ENCODE measurements at places on chromosomes 7 and 10.

- peak; percentile 100 for DNase-seq
These were observed 135.3 kb downstream of the KIAA1217 start for GRCh38 chr10:24344279-24344678.

- no peak for DNase-seq
These were observed 16.9 kb upstream of the NFE2L3 start for GRCh38 chr7:26135076-26135475.

DNA sequence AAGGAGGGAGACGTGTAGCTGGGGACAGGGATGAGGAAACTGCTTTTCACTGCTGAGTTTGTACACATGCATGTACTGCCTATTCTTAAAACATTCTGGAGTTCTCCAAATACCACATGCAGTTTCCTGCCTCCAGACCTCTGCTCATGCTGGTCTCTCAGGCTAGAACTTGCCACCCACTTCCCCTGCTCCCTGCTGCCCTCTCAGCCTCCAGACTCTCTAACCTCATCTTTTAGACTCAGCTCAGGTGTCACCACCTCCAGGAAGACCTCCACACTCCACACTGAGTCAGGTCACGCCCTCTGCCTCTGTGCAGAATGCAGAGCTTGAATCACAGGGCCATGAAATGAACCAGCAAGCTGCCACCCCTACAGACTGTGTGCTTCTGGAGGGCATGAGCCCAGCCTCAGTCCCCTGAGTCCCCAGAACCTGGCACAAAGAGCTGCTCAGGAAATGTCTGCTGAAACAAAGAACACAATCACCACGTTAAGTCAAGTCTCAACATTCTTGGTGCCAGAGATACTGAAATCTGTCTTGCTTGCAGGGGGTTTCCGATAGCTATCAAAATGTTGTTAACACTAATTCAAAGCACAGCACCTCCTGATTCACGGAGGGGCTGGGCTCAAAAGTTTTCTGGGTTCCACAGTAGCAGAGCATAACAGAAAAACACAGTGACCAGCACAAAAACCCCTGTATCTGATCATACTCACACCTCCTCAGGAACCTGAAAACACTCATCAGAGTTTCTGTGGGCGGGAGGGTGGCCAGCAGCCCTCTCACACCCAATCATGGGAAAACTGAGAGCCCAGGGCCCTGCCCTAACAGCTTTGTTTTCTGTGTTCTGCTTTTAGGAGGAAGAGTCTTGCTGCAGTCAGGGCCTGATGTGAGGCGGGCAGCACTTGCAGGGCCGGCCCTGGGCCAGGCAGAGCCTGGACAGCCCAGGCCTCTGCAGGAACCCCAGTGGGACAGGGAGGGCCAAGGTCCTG, 21.1 kb downstream of the FAM53B start:
- no peak for DNase-seq

GRCh38 chr10:106396192-106396591, 768.3 kb downstream of the SORCS1 start:
- no peak for DNase-seq

- no peak for DNase-seq
These were observed 200.3 kb downstream of the BUB3 start for GRCh38 chr10:123354521-123354920.

- DNase-seq, result peak; percentile 78
These were observed 34.4 kb upstream of the SLF2 start for GRCh38 chr10:100878291-100878910.

GRCh38 chr10:62817121-62817765, 1.1 kb upstream of the EGR2 start:
- DNase-seq, result no peak

DNA sequence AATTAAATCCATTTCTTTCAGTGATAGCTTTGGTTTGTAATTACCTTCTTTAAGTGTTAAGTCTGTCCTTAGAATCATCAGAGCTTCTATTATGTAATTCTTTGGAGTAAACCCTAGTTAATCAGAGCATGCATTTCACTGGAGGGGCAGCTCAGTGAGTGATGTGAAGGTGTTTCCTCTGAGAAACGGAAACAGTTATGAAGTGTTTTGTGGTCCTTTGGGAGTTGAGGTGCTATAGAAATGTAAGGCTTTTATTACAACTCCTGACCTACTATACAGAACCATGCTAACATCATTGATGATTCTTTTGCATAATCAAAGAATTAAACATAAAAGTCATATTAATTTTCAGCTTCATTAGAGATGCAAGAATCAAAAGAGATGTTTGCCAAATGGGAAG, 141.5 kb downstream of the EXOC4 start:
- DNase-seq, result no peak

DNA sequence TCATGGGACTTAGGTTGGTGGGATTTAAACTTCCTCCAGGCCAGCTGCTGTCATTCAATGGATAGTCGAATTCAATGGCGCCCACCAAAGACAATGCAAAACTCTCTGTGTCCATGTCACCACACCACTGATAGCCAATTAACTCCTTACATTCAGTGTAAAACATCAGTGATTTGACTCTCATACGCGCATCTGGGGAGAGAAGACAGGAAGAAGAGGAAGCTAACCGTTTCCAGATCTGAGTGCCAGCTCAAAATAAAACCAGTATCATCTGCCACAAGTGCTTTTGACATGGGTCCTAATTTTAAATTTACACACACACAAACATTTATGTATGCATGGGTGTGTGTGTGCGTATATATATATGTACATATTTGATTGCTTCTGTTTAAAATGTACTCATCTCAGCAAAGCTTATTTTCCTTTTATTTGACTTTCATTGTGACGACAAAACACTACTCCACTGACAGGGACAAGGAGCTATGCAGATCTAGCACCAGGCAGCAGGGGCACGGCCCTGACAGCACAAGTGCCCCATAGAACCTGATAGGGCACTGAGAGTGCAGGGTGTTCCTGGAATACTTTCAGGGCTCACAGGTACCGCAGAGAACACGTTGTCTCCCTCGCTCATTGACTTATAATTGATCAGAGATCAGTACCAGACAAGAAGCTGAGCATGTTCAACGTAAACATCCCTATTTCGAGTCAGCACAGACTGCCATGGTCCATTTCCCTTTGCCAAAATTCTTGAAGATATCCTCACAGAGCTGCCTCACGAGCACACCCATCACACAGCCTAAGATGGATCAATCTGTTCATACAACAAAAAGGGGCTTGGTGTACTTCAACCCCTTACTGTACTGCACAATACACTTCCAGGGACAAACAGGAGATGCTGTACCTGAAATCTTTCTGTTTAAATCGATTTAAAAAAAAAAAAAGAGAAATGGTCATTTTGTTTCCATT, 176.1 kb downstream of the COBL start:
- no peak for DNase-seq

GRCh38 chr7:24297362-24297761, 13.4 kb downstream of the NPY start:
- no peak for DNase-seq

DNA sequence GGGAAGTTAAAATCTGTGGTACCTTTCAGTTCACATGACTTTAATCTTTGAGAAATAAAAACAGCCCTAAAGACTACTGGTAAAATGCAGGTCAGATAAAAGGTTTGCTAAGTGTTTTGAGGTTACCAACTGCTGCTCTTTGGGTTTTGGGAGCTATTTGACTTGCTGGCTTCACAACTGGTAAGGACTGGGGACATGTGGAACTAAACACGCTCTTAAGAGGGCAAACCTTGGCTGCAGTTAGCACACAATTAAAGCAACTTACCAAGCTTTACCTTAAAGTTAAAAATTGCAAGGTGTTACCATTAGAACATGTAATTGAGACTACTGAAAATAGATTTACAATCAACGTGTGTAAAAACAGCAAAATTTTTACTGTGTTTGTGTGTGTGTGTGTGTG, 220.2 kb downstream of the PHF14 start:
- no peak for DNase-seq

- DNase-seq, result no peak
These were observed 27.6 kb upstream of the EMX2 start for GRCh38 chr10:117514971-117515370.

DNA sequence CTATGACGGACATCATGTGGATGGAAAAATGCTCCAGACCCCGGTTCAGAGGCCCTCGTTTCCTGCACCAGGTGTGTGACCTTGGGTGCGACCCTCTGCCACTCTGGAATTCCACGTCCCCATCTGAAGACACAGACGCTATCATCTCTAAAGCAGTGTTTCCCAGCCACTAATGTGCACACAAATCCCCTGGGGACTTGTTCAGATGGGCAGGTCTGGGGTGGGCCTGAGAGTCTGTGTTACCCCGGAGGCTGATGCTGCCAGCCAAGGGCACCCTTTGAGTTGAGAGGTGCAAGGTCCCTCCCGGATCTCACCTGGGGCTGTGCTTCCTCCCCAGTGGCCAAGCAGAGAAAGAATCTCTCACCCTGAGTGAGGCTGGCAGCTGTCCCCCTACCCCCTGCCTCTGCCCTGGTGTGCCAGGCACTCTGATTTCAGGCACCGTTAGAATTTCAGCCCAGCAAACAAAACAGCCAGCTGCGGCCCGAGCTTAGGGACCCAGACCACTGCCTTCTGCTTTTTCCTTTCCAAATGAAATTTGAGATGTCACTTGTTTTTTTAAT, 90.0 kb downstream of the SLIT1 start:
- no peak for DNase-seq
